ENCODE measurements at places on chromosomes 16 and 17.

- DNase-seq = no peak
These were observed 152.0 kb downstream of the KCNJ12 start for GRCh38 chr17:21528031-21528695.

- no peak for DNase-seq
These were observed 50.4 kb downstream of the LITAF start for GRCh38 chr16:11536104-11536866.

- DNase-seq = peak; percentile 93
These were observed at the start of gene B9D1 for GRCh38 chr17:19362277-19363113. B9D1 (minus strand) TSS chr17:19362723; CDS start chr17:19362569, 154 bp downstream.

- DNase-seq = no peak
These were observed 193.5 kb downstream of the WWOX start for GRCh38 chr16:78292844-78293380.

- DNase-seq = peak; percentile 59
These were observed 507.5 kb upstream of the HSBP1 start for GRCh38 chr16:83300326-83300725.

DNA sequence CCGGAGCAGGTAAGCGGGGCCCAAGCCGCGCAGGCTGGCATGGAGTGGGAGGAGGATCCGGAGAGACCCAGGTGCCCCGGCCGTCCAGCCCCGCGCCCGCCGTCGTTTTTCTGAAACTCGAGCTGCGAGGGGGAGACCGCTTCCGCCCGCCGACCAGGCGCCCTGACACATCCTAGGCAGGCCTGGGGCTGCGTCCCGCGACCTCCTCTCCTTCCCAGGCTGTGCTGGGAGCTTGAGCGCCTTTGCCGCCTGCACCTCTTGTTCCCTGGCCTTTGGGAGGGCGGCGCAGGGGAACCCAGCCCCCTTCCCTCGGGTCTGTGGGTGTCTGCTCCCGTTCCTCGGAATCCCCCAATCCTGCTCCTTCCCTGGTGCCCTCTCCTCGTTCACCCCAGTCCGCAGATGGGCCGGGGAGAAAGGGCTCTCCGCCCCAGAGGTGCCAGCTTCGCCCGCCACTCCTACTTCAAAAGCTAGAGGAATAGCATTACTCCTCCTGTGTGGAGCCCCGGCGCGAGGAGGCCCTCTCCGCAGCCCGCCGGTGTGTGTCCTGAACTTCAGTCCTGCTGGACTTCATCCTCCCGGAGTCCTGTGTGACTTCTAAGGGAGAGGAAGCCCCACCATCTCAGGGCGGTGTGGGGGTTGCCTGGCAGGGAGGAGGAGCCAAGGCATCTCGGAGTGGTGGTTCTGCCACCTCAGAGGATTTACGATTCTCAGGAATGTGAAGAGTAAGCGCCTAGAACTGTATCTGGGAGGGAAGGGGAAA, 1.0 kb downstream of the NHERF1 start:
- no peak for DNase-seq

GRCh38 chr16:140175-140857, 1.8 kb upstream of the NPRL3 start:
- DNase-seq = no peak

GRCh38 chr17:55005520-55005919, 37.0 kb downstream of the STXBP4 start:
- DNase-seq = no peak

GRCh38 chr16:4733747-4734062, 366 bp downstream of the ANKS3 start:
- peak; percentile 76 for DNase-seq

DNA sequence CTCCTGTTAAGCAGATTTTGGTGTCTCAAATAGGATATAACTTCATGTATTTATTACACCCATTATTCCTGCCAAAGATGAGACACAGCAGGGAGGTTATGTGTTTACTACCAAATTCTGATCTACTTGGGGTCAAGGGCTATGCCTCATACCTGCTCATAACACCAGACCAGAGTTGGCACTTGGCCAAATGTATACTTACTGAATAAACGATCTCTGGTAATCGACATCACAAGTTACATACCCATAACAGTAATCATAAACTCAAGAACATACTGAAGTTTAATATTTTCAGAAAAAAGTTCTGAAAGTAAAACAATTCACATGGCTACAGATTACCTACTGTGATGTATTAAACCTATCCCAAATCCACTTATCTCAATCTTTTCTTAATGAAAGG, 2.9 kb downstream of the TMEM170A start:
- no peak for DNase-seq

DNA sequence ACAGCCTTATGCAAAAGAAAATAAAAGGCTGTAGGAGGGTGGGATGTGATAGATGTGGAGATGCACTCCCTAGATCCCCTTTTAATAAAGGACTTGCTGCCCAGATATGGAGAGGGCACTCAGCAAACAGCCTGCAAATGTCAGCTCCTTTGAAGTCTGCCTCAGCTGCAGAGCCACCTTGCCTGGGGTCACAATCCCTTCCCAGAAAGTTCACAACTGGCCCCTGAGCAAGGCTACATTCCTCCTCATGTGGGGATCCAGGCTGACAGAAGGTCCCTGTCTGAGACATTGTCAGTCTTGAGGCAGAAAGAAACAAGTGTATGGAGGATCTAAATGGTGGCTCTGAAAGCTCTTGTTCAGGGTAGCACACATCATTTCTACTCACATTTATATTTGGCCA, 36.1 kb downstream of the SLFN11 start:
- DNase-seq = no peak

GRCh38 chr17:63356337-63356757, 89.8 kb downstream of the CYB561 start:
- DNase-seq = no peak

DNA sequence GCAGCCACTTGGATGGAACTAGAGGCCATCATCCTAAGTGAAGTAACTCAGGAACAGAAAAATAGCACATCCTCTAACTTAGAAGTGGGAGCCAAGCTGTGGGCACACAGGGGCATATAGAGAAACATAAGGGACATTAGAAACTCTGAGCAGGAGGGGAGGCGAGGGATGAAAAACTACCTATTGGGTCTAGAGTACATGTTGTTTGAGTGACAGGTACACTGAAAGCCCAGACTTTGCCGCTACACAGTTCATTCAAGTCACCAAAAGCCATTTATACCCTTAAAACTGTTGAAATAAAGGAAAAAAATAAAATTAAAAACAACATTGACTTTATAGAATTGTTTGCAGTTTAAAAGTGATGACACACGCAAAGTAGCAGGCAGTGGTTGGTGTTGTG, 236.6 kb downstream of the SNX29 start:
- no peak for DNase-seq

- no peak for DNase-seq
These were observed 42.4 kb upstream of the DOC2B start for GRCh38 chr17:223723-224471.

- no peak for DNase-seq
These were observed 24.2 kb downstream of the ORC6 start for GRCh38 chr16:46713634-46714033.

GRCh38 chr16:67766291-67766690, 40.1 kb downstream of the RANBP10 start:
- DNase-seq = no peak

GRCh38 chr16:57252148-57252721, 7.2 kb downstream of the ARL2BP start:
- DNase-seq = no peak

GRCh38 chr17:76670718-76671122, 27.2 kb upstream of the ST6GALNAC1 start:
- peak; percentile 41 for DNase-seq

DNA sequence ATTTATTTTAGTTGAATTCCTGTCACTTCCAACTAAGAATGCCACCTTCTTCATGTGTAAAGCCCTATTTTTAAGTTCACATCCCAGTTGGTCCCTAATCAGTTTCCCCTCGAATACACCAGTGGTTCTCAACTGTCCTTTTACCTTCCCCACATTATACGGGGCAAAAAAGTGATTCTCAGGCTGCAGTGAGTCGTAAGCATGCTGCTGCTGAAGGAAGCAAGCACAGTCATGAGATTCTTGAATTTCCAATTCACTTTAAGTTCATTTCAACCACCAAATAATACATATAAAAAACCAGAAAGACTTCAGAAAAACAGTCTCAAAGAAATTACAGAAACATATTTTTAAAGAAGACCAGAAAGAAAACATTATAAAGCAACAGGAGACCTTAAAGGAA, 47.9 kb downstream of the UBE2G1 start:
- no peak for DNase-seq

DNA sequence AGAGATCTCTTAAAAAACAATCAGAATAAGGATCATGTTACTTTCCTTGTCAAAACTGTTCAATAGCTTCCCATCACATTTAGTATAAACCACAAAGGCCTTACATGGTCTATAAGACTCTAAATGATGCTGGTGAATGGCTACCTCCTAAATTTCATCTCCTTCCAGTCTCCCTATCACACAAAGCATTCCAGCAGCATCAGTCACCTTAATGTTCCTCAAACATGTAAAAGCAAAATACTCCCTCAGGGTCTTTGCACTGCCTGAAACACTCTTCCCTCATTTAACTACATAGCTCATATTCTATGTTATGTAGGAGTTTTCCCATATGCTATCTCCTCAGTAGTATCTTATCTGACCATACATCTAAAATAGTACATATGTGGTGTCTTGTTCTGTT, 53.5 kb upstream of the INTS2 start:
- DNase-seq = no peak

- DNase-seq = no peak
These were observed 475.2 kb upstream of the WSB1 start for GRCh38 chr17:26818736-26819135.

GRCh38 chr16:2295056-2295798, 27.3 kb upstream of the RNPS1 start:
- no peak for DNase-seq

GRCh38 chr16:51453251-51453650, 302.2 kb upstream of the SALL1 start:
- DNase-seq = no peak

DNA sequence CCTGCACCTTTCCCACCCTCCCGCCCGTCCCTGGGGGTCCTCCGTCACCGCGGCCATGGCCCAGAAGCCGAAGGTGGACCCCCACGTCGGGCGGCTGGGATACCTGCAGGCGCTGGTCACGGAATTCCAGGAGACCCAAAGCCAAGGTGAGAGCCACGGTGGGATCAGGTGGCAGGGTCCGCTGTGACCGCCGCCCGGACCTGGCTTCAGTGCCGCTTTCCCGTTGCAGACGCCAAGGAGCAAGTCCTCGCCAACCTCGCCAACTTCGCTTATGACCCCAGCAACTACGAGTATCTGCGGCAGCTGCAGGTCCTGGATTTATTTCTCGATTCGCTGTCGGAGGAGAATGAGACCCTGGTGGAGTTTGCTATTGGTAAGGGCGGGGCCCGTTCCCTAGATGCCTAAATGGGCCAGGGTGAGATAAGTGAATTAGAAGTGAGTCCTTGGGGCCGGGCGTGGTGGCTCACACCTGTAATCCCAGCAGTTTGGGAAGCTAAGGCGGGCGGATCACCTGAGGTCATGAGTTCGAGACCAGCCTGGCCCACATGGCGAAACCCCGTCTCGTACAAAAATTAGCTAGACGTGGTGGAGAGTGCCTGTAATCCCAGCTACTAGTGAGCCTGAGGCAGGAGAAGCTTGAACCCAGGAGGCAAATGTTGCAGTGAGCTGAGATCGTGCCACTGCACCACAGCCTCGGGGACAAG, 617 bp downstream of the ARMC7 start:
- DNase-seq = peak; percentile 38

DNA sequence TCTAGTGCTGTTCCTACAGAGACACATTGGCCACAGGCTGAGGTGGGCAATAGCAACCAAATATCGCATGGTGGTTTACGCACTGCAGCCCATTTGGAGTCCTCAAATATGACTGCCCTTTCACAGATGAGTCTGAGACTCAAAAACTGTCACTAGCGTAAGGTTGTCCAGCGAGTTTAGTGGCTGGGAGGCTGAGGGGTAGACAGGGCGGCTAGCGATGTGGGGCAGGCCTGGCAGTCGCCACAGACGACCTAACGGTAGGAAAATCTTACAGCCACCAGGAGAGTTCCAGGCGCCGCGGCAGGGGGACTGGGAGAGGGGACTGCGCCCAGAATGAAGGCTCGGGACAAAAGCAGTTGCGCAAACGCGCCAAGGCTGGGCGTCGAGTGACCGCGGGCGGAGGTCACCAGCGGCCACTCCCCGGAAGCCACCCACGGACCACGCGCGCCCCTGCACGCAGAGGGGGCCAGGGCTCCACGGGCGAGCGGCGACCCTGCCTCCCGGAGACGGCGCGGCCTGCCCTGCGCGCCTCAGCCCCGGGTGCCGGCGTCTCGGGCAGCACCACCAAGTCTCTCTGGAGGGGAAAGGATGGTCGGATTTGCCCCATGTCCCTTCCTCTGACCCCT, 699 bp upstream of the MAP1LC3B start:
- DNase-seq = peak; percentile 41

GRCh38 chr17:29671661-29672060, 48.9 kb upstream of the CORO6 start:
- no peak for DNase-seq

DNA sequence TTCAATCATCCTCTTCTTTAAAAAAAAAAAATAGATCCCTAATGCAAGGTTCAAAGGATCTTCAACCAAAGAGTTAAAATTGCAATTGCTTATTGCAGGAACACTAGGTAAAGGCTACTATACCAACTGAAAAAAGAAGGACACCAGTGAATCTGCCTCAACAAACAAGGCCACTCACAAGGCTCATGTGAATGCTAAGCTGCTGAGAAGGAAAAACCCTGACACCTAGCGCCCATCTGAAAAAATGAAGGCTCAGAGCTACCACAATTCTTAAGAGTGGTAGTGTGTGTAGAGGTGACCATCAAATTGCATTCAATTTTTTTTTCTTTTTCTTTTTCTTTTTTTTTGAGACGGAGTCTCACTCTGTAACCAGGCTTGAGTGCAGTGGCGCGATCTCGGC, 201.6 kb upstream of the C17orf78 start:
- DNase-seq = peak; percentile 29

DNA sequence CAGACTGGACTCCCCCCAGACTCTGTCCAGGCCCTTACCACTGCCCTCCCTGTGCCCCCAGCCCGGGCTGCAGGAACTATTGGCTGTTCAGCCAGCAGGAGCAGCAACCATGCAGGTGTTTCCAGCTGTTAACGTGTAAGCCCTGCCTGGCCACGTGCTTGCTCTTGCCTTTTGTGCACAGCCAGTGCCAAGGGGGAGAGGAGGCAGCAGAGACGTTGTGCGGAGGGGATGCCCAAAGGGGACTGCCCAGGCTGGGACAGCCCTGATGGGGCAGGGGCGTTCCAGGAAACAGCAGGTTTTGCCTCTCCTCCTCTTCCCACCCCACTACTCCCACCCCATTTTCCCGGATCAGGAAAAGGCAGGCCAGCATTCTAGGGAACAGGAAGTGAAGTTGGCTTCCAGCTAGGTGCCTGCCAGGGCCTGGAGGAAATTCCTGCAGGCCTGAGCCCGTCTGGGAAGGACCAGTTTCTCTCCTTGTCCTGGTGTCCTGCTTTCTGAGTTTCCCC, 16.7 kb upstream of the LASP1NB start:
- no peak for DNase-seq

GRCh38 chr17:2203818-2204217, 99.8 kb downstream of the SMG6 start:
- no peak for DNase-seq

- DNase-seq = peak; percentile 33
These were observed 191.0 kb upstream of the RPL38 start for GRCh38 chr17:74012465-74012864.

- no peak for DNase-seq
These were observed 53.2 kb downstream of the BANP start for GRCh38 chr16:88004391-88004790.

- DNase-seq = no peak
These were observed 8.3 kb downstream of the C1QTNF1 start for GRCh38 chr17:79031996-79032875.

- DNase-seq = no peak
These were observed 75.0 kb downstream of the USP22 start for GRCh38 chr17:20967776-20968175.

GRCh38 chr17:55845385-55845784, 94.5 kb downstream of the PCTP start:
- no peak for DNase-seq

- DNase-seq = no peak
These were observed 10.0 kb upstream of the N4BP1 start for GRCh38 chr16:48619979-48620378.
